K562 (cell line): ENCODE measurements at places on chromosomes 6 and 20.

- no peak for DNase-seq
These were observed 6.1 kb downstream of the PRDM1 start for GRCh38 chr6:106092279-106092678.

- DNase-seq = no peak
These were observed 8.2 kb upstream of the HRH3 start for GRCh38 chr20:62227977-62228958.

DNA sequence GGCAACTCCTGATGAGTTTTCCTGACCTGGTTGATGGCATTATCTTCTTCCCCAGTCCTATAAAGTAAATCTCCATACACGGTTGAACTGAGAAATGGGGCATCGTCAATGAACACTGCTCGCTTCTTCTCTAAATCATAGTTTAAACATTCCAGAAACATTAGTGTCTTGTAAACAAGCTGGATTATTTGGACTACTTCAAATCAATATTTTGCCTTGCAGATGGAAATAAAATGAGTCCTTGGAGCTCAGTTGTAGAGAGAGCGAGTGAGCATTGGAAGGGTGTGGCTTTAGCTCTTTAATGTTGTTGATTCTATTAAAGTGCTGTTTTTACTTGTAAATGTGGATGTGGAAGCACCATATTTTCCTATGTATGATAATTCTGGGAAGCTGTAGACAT lies 18.4 kb downstream of the C6orf89 start:
- no peak for DNase-seq

- DNase-seq = no peak
These were observed 55.6 kb upstream of the HLA-A start for GRCh38 chr6:29886701-29887100.

DNA sequence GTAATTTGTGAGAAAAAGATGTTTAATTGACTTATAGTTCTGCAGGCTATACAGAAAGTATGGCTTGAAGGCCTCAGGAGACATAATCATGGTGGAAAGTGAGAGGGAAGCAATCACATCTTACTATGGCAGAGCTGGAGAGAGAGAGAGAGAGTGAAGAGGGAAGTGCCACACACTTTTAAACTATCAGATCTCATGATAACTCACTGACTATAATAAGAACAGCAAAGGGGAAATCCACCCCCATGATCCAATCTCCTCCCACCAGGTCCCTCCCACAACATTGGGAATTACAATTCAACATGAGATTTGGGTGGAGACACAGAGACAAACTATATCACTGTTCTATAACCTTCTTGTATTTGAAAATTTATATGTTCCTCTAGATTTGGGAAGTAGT lies 117.2 kb upstream of the BMP5 start:
- no peak for DNase-seq

DNA sequence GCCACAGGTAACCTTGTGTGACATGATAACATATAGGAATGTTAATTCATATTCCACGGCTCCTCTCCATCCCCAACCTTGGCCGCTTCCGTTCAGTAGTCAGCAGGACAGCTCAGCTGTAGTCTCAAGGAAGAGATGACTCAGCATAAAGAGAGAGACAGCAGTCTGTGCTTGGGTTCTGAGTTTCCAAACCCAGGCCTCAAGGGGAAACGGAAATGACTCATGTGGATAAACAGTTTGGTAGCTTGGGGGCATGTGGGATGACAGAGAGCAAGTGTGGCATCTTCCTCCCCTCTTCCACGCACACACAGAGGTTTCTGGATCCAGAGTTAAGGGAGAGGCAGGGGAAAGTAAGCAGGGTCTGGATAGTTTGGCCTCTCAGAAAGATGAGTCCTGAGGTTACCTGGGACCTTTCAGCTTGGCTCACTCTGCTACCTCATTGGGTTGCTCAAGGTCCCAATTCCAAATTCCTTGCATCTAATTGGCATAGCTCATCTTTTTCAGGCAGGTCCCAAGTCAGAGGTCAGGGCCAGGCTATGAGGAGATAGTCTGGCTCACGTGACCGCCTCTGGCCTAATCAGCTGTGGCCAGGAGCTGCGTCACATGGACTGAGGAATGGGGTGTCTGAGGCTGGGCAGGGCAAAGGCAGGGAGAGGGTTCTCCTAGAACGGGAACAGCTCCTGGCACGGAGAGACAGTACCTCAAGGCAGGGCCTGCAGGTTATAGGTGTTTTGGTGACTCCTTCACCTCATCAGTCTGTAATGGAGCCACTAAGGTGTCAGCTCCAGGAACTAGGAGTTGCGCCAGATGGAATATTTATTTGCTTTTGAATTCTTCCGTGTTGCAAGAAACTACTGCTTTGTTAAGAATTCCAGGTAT lies 36.5 kb upstream of the MLN start:
- DNase-seq = peak; percentile 92

- no peak for DNase-seq
These were observed 144.8 kb upstream of the FOXA2 start for GRCh38 chr20:22729180-22729579.

- no peak for DNase-seq
These were observed 192.6 kb upstream of the CITED2 start for GRCh38 chr6:139567095-139567494.

- DNase-seq = no peak
These were observed 50.4 kb downstream of the RIN2 start for GRCh38 chr20:19808498-19808897.

DNA sequence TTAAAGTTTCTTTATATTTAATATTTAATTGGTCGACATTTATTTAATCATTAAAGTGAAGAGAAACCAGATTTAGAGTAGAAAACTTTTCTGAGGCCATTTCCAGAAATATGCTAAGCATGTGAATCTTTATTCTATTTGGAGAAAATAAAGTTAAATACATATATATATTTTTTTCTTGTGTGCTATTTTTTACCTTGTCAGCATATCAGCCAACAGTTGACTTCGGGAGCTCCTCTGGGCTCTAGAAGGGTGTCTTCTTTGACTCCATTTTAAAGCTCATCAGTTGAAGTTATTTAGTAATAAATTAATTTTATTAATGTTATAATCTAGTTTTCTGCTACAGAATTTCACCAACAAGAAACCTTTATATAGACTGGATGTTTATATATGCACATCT lies 73.1 kb downstream of the SH3BGRL2 start:
- DNase-seq = no peak

- DNase-seq = no peak
These were observed 801 bp upstream of the KIFC1 start for GRCh38 chr6:33390767-33391277.

DNA sequence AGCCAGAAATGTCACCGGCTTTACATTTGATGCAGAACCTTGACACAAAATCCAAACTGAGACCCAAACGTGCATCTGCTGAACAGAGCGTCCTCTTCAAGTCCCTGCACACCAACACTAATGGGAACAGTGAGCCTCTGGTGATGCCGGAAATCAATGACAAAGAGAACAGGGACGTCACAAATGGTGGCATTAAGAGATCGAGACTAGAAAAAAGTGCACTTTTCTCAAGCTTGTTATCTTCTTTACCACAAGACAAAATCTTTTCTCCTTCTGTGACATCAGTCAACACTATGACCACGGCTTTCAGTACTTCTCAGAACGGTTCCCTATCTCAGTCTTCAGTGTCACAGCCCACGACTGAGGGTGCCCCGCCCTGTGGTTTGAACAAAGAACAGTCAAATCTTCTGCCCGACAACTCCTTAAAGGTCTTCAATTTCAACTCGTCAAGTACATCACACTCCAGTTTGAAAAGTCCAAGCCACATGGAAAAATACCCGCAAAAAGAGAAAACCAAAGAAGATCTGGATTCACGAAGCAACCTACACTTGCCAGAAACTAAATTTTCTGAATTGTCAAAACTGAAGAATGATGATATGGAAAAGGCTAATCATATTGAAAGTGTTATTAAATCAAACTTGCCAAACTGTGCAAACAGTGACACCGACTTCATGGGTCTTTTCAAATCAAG lies 108.4 kb downstream of the RTN4IP1 start:
- peak; percentile 88 for DNase-seq

- no peak for DNase-seq
These were observed 24.9 kb upstream of the EDN1 start for GRCh38 chr6:12265296-12265695.

DNA sequence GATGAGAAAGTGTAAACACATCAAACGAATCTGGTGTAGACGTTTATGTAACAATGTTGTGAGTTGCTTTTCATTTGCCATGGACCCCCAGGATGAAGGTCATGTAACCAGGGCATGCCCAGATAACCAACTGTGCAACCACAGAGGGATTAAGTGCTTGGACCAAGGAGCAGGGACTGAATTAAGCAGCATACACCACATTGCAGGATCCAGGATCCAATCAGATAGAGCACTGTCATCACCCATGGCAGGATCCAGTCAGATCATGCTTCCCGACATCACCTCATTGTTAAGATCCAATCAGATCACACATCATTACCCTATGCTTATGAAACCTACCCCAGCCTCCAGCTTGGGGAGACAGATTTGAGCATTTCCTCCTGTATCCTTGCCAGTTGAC lies 74.3 kb upstream of the RCAN2 start:
- DNase-seq = no peak

- DNase-seq = no peak
These were observed 237.8 kb upstream of the SGK1 start for GRCh38 chr6:134555672-134556071.

DNA sequence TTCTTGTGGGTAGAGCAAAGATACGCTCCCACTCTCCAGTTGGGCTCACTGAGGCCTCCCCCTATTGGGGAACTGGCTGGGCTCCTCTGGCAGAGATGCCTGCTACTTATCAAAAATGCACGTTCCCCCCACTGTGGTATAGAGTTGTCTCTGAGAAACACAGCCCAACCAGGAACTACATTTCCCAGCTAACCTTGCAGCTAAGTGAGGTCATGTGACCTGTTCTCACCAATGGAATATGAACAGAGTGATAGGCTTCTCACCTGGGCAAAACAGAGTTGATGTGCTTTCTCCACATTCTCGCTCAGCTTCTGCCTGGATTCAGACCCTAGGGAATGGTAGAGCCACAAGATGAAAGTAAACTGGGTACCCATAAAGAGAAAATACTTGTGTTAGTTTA lies 49.1 kb upstream of the PTPRT start:
- peak; percentile 45 for DNase-seq

- DNase-seq = peak; percentile 97
These were observed 32.7 kb upstream of the ID4 start for GRCh38 chr6:19804205-19805128.

GRCh38 chr20:59751075-59751711 lies 146.9 kb downstream of the PHACTR3 start:
- DNase-seq = peak; percentile 76

- no peak for DNase-seq
These were observed 88.5 kb upstream of the SSTR4 start for GRCh38 chr20:22946596-22946995.
